ENCODE measurements at places on chromosomes 16 and 17.

GRCh38 chr17:50472286-50472685 lies 3.6 kb upstream of the CHAD start:
- DNase-seq: no peak

DNA sequence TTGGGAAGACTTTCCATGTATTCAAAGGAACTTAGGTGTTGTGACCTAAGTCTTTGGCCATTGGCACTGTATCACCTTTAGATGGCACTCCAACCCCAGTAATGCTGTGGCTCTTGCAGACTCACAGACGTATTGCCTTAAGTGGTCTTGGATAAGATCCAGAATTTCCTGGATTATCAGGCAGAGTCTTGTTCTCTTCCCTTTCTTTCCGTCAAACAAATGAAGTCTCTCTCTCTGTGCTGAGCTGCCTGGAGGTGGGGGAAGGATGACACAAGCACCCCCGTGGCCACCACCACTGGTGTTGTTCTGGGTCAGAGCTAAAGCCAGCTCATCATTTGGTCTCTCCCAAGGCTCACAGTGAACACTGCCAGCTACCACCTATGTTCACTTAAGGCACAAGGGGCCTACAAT lies 789.9 kb upstream of the KIF2B start:
- DNase-seq: no peak

DNA sequence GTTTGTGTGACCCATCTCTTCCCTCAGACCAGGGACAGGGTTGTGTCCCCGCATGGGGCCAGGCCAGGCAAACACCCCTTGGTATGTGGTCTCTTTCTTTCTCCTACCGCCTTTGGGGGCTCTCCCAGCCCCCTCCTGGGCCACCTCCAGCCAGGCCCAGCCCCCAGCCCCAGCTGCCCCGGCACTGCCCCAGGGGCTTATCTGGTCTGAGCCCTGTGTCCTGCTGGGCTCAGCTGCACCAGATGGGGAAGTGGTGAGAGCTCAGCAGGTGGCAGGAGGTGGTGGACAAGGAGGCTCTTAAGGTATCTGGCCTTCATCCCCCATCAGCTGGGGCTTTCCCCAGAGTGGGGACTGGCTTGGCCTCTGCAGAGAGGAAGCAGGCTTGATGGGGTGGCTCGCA lies 8.7 kb downstream of the ADAM11 start:
- no peak for DNase-seq

GRCh38 chr17:39601758-39602532 lies 5.8 kb downstream of the NEUROD2 start:
- no peak for DNase-seq

GRCh38 chr17:732067-732901 lies at the start of gene TLCD3A:
TLCD3A (plus strand) TSS chr17:732596; CDS start chr17:732648, 52 bp downstream.
- DNase-seq: peak; percentile 45

DNA sequence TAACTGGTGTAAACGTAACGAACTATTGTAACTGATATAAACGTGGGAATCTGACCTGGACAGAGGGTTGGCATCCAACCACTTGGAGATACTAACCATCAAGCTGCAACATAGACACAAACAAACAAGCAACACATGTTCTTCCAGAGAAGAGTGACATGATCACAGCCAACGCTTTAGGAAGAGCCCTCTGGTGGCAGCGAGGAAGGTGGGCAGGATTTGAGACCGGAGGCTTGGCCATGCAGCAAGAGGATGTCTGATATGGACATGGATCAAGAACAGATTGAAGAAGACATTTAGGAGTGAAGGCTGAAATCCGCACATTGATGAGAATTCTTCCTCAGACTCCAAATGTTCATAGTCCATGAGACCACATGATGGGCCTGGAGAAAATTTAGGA lies 40.3 kb upstream of the TNRC6A start:
- DNase-seq: peak; percentile 28

DNA sequence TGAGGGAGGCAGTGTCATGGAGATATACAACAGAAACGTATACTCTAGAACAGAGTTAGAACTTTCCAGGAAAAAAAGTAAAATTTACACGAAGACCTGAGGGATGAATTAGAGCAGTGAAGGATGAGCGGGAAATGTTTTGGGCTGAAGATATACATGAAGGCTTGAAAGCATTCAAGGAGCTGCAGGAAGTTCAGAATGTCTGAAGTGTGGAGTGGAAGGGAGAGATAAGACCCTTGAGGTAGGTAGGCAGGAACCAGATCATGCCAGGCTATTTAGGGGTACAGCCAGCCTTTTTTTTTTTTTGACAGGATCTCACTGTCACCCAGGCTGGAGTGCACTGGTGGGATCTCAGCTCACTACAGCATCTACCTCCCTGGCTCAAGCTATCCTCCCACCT lies 3.2 kb upstream of the NLK start:
- no peak for DNase-seq

DNA sequence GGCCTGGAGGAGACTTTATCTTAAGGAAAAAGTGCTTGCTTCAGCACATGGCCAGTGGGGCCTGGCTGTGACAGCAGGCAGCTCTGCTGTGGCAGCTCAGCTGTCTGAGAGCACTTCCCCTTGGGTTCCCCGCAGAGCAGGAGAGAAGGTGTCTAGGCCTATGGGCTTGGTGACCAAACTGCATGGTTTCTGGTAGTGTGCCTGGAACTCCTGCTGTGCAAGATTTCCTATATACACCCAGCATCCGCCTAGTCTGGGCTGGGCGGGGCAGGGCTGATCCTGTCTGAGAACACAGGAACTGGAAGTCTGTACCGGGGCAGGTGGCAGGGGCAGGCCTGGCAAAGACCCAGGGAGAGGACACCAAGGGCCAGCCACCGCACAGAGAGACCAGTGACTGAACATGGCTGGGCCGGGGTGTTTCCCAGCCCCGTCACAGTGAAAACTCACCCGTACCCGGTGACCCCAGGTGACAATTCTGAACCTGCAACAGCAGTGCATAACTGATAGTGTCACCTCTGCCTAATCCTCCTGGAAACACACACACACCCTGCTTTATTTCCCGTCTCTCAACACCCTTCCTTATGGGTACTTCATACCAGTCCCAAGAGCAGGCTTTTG lies 39.3 kb downstream of the CHD9 start:
- peak; percentile 74 for DNase-seq

GRCh38 chr17:2292100-2292499 lies 11.5 kb downstream of the SMG6 start:
- DNase-seq: no peak

- peak; percentile 54 for DNase-seq
These were observed 4.9 kb upstream of the CBX4 start for GRCh38 chr17:79843816-79844800.
